Muscle of leg (tissue), 16 donors: ENCODE measurements at places on chromosomes 6 and 20.

- DNase-seq: no peak
Observed at GRCh38 chr20:15187612-15188011, 850.2 kb upstream of the FLRT3 start.

GRCh38 chr20:39968495-39968894 is 720.5 kb downstream of the MAFB start:
- DNase-seq: no peak

- peak; percentile 97 for DNase-seq
Observed at GRCh38 chr6:79421707-79422484, 115.3 kb downstream of the LCA5 start.

DNA sequence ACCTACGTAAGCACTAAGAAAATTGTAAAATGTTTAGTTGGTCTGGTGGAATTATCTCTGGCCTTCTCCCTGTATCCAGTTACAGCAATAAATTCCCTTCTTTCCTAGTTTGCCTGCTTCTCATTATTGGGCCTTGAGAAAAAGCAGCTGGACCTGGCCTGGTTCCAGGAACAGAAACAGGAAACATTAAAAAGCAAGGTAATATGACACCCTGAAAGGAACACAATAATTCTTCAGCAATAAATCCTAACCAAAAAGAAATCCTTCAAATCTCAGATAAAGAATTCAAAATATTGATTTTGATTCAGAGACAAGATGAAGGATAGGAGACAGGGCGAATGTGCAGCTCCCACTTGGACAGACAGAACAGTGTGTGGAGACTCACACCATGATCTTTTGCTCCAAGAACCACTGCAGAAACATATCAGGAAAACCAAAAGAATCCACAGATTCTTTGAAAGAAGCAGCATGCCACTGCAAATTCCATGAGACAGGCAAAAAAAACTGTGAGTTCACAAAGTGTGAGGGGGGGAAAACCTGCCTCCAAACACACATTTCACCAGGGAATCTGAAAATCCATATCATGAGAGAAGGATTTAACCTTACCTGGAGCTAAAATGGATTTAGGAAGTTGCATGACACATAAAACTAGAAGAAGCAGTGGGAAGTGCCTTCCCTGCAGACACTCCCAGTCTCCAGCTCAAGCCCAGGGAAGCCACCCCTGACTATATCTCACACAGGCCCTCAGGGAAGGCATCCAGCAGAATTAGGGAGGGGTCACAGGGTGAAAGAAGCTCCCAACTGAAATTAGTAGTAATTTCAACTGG is 28.9 kb downstream of the TREM1 start:
- DNase-seq: peak; percentile 87

DNA sequence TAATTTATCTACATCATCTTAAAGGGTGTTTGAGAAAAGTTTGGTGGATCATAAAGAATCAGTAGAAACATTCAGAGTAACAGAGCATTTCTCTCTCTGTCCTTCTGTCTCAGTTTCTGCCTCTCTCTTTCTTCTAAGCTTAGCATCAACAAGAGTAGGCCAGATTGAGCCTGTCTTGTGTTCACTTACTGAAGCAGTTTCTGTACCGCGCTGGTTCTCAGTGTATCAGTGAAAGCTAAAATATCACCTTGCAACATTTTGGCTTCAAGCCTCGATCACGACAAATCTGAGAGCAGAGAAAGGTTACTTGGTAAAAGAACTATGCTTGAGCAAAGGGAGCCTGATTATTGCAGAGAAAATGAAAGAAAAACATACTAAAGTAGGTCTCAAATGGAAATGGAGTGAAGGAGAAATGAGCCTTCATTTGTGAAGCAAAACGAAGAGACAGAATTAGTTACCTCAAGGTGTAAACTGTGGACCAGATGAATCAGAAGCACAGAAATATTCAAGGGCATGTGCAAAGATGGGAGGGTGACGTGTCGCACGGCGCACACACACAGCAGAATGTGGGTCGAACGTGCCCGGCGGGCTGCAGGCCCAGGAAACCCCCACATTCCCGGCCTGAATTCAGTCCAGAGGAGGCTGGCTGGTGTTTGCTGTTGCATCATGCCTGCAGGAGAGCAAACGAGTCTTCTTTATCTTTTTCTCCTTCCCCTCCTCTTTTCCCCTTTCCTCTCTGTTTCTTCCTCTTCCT is 509.3 kb downstream of the QKI start:
- no peak for DNase-seq

DNA sequence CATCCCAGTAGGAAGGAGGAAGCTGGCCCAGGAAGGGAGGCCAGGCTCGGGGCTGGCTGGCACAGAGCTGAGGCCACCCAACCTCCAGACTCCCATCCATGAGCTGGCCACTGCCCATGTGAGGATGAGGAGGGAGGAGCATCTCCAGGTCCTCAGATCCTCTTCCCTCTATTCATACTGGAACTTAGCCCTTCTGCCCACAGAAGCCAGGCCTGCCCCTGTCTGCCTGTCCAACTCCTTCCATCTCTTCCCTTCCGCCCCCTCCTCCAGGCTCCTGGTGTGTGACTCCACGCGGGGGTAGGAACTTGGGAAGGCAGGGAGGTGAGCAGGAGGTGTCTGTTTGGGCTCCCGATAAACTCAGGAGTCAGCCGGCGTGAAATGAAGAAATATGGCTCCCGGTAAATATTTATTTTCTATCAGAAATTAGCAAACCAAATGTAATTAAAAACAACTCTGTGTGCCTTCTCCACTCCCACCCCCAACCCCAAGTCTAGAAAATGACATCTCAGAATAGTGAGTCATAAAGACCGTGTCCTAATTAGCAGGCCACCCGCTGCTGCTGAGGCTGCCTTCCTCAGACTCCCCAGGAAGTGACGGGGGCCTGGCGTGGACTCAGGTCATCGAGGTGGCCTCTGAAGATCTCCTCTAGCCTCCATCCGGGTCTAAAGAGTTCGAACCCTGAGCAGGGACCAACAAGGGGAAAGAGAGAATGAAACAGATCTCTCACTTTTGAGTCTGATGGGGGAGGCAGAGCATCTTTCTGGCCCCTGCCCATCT is 81.9 kb downstream of the MDGA1 start:
- DNase-seq: no peak

- peak; percentile 94 for DNase-seq
Observed at GRCh38 chr6:11770546-11771466, 7.8 kb downstream of the ADTRP start.

GRCh38 chr6:24997231-24997630 is 61.5 kb upstream of the RIPOR2 start:
- DNase-seq: no peak

DNA sequence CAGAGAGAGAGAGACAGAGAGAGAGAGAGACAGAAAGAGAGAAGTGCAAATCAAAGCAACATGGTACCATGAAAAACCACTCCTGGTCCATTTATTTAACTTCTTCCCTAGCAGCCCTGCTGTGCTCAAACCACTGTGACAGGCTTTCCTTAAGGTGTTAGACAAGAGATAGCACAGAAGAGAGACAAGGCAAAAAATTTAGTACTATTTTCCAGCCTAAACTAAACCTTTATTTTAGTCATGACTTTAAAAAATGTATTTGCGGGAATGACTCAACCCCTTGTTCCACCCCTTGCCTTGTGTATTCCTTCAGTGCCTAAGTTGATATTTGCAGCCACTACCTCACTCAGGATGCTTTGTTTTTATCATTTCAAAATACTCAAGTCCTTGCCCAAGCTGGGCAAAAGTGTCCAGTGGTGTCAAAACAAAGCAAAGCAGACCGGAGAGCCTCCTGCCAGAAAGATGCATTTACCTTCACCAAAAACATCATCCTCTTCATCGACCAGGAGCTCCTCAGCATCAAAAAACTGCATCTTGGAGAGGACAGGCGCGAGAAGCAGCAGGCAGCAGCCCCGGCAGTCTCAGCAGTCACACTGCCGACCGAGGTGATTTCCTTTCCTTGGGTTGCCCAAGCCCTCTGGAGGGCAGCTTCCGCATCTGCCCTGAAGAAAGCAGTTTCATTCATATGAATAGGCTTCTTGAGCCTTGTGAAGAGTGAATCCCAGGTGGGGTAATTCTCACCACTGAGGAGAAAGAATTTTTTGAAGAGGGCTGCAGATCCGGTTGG is at the start of gene RIPOR2:
Gene RIPOR2 (minus strand): TSS at position 595 of the 787 bp plus-strand sequence. CDS start 62 bp downstream, at position 533.
- no peak for DNase-seq

DNA sequence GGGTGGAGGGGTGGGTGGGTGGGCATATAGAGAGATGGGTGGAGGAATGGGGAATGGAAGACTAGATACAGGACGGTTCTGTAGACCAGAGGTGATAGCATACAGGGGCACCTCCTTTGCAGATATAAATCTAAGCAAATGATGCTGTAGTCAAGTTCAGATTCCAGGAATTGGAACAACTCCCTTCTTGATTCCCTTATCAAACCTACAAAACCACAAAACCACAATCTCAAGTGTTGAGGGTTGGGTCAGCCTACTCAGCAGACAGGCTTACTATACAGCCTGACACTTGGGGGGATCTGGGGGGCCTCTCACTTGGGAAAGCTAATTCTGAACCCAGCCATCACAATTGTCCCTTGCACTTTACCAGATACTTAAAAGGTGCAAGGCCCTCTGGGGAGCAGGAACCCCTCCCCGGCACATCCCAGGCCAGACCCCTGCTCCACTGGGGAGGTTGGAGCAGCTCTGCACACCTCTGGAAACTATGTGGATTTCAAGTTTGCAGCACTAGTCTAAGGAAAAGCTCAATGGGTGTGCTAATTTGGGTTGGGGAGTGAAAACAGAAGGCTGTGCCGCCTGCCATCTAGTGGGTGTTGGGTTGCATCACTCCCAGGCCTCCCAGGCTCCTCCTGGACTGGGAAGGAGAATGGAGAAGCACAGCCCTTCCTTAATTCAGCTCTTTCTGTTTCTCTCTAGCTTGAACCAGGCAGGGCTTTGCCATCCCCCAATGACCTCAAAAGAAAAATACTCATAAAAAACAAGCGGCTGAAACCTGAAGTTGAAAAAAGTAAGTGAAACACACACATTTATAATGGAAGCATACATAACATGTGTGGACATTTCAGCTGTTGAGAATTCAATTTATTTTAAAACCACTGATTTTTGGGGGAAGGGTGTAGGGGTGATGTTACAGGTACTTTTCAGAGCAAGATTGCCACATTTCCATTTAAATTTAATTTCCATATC is 121.2 kb upstream of the LAMP5 start:
- peak; percentile 79 for DNase-seq

GRCh38 chr6:160926281-160927276 is 65.0 kb upstream of the MAP3K4 start:
- no peak for DNase-seq

DNA sequence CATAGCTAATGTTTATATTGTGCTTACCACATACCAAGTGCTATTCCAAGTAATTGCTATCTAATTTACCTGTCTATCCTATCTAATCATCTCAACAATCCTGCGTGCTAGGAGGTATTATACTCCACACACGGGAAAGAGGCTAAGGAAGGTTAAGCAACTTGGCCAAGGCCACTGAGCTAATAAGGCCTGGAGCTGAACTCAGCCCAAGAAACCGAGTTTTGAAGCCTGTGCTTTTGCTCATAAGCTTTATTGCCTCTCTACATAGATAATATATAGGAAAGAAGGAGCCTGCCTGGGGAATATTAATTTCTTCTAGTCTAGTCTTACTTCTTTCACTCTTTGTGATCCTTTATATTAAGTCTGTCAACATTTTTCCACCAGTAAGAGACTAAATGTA is 67.8 kb upstream of the ADGRF4 start:
- no peak for DNase-seq

DNA sequence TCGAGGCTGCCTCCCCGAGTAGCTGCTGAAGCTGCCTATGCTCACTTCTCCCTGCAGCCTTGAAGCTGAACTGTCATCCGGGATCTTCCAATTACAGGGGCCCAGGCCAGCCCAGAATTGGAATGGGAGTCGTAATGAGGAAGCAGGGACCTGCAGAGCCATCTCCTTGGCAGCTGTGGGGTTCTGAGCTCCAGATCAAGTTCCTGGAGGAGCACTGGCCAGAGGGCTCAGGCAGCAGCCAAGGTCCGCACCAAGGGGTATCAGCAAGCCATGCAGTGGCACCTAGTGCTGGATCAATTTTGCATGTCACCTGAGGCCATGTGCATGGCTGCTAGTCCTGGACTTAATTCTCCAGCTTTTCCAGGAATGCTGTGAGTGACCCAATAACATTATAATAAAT is 163.2 kb upstream of the TSHZ2 start:
- DNase-seq: peak; percentile 22

DNA sequence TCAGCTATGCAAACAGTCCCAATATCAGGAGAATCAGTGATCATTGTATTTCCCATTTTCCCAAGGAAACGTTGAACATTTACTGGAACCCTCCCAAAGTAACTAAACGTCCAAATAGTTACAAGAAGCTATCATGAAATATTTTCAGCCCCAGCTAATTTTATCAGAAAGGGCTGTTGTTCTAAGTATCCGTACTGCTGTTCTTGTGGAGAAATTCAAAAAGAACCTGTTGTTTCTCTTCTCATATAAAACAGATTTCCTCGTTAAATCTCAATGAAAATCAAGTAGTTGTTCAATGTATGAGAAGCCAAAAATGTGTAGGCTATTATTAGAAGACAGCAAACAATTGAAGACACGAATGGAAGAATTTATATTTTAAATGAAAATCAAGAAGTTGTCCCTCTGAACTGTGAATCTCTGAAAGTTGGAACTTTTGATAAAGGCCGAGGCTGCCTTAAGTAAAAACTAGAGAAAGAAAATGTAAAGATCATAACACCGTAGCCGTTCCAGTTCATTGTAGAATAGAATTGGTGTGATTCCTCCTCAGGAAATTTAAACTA is 107.7 kb downstream of the HFE start:
- DNase-seq: peak; percentile 44

- no peak for DNase-seq
Observed at GRCh38 chr6:153735761-153736160, 303.3 kb upstream of the OPRM1 start.

- no peak for DNase-seq
Observed at GRCh38 chr20:48607544-48607865, 220.3 kb downstream of the PREX1 start.

DNA sequence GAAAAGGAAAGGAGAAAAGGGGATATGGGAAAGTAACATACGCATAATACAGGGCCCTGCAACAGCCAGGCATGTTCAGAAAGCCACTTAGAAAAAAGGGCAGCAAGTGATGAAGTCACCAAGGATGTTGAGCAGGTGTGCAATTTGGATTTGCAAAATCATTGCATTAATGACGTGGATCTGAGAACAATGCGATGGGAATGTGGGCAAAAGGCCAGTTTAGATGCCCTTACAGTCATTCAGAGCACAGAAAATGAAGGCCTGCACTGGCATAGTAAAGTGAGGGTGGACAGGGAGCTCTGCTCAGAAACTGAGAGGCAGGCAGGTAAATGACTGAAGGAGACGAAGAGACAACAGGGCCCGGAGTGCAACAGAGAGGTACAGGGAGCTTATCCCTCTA is 123.7 kb upstream of the NHSL1 start:
- DNase-seq: no peak

DNA sequence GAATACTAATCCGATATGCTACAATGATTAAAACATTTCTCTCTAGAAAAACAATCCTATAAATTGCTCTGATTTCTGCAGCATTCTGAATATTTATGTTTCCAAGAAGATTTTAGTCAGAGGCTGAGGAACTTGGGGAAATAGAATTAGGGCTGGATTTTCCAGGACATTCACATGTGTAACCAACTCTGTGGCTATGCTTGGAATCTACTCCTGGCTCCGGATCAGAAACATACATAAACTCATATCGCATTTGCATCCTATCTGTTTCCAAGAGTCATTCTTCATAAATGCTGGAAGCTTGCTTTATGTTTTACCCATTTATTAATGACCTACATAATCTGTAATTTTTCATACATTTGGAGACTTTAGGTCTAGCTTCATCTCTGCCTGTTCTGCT is 459.9 kb upstream of the MARCKS start:
- peak; percentile 81 for DNase-seq
